ENCODE measurements at places on chromosomes 7 and 10.

- DNase-seq = no peak
Observed at GRCh38 chr7:80732630-80733029, 94.2 kb downstream of the CD36 start.

GRCh38 chr7:82335927-82336326 lies 107.7 kb downstream of the CACNA2D1 start:
- DNase-seq = no peak

DNA sequence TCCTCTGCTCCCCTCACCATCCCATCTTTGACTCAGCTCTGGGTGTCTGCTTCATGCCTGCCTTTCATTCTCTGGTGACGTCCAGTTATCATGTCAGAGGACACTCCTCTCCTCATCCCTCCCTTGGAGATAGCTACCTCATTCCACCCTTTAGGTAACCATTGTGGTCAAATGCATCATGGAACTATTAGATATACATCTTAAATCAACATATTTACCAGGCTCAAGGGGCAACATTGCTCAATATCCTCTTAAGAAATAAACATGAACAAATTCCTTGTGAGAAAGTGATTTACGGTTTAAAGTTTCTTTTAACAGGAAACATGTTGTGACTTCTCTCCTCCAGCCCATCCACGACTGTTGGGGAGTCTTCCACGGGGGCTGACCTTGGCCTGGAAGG lies 511.6 kb upstream of the IGFBP3 start:
- no peak for DNase-seq

DNA sequence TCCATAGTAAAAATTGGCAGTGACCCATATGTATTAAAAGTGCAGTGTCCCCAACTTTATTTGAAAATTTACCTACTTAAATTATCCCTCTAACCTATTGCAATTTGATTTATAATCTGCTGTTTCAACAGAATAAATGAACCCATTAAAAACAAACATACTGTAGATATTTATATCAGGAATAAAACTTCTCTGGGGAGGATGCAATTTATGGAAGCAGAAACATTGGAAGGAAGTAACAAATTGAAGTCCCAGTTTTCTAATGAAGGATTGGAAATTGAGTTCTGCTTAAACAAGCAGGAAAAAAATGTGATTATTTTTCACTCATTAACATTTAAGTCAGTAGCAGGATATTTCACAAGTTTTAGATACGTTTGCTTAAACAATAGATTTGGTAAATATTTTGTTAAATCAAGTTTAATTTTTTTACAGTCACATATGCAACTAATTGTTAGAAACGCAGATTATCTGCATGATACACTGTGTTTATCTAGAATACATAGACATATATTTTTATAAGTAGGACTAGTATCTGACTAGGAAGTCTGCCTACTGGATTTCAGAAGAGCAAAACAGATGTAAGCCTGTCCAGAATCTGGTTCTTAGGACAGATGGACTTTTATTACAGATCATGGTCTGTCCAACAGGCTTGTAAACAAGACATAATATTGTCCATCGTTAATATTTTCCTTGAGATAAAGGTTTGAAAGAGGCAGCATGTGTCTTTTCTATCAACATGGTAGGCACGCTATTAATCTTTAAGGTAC lies 5.3 kb downstream of the AGMO start:
- DNase-seq = no peak

DNA sequence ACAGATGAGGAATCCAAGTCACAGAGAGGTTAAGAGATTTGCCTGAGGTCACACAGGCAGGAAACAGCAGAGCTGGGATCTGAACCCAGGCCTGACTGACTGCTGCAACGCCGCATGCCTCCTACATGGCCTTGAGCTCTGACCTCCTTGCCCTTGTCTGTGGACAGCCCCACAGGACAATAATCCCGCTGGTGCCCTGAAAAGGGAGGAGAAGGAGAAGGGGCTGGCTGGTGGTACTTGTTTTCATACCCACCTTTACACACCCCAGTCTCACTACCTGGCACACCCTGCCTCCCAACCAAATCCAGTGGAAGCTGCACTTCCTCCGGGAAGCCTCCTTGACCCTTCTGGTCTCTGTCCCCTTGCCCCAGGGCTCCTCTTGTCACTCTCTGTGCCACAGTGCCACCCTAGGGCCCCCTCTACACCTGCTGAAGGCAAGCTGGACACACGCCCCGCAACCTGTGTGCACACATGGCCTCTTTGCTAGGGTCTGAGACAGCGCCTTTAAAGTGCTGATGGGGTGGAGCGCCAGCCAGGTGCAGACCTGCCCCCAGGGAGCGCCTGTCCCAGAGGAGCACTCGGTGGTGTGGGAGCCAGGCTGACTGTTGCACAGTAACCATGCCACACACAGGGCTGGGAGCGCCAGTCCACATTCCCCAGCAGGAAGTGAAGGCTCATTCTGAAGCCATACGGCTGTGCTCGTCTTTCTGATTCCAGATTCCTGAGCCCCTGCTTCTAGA lies 38.6 kb downstream of the ZCCHC24 start:
- DNase-seq = no peak

GRCh38 chr7:18626086-18626485 lies 130.5 kb downstream of the HDAC9 start:
- no peak for DNase-seq

DNA sequence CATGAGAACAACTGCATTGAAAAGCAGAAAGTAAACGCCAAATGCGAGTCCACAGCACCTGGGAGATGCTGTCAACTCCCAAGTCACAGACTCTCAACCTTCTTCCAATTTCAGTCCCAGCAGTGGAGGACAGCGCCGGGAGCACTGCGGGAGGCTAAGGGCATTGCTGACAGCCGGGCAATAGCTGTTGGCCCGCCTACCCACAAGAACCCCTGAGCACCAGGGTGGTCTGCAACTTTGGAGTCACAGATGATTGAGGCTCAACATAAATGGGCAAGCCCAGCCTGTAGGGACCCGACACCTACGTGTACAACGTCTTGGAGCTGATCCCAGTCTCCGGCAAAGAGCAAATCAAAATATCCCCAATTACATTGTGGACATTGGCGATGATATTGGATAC lies 262.9 kb downstream of the TCERG1L start:
- DNase-seq = no peak

DNA sequence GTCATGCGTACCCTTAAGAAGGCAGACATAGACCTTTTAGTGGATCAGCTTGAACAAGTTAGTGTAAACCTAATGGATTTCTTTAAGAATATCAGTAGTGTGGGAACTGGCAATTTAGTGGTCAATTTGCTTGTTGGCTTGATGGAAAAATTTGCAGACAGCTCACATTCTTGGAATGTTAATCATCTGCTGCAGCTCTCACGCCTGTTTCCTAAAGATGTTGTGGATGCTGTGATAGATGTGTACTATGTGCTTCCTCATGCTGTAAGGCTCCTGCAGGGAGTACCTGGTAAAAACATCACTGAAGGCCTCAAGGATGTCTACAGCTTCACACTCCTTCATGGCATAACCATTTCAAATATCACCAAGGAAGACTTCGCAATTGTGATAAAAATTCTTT lies 103.4 kb downstream of the ABCA13 start:
- DNase-seq = no peak

- no peak for DNase-seq
Observed at GRCh38 chr7:141675436-141676215, 26.3 kb downstream of the DENND11 start.

DNA sequence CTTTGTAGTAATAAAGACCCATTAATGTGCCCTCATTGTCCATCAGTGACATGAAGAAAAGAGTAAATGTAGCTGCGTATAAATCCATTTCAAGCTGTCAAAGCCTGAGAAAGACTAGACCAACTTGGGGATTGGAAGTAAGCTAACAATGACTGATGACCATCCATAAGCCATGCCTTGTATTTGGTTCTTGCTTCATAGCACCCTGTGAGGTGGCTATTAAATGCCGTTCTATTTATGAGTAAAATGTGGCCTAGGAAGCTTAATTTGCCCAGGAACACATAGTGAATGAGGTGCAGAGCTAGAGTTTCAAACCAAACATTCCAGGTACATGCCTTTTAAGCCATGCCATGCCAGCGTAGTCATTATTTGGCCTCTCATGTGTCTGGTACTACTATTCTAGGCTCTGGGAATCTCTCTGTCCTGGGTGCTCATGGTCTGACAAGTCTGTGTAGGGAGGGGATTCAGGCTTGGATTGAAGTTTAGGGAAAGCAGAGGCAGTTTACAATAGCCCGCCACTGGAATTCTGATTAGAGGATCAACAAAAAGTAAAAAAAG lies 92.1 kb downstream of the ZNF277 start:
- no peak for DNase-seq

GRCh38 chr10:121598263-121599249 lies at the start of gene FGFR2:
Gene FGFR2 (minus strand): TSS chr10:121598444. CDS start chr10:121593817, 4,627 bp downstream.
- no peak for DNase-seq

GRCh38 chr10:119659951-119660350 lies 8.8 kb downstream of the BAG3 start:
- DNase-seq = no peak

GRCh38 chr7:25181532-25181931 lies 46.8 kb downstream of the NPVF start:
- DNase-seq = no peak

All from central memory CD4-positive, alpha-beta T cell (primary cell).